Activated T-cell treated with anti-CD3 and anti-CD28 coated beads, Interleukin-2, amount 50 U/mL, for 1 hour (primary cell): ENCODE measurements at places on chromosomes 3 and 15.

DNA sequence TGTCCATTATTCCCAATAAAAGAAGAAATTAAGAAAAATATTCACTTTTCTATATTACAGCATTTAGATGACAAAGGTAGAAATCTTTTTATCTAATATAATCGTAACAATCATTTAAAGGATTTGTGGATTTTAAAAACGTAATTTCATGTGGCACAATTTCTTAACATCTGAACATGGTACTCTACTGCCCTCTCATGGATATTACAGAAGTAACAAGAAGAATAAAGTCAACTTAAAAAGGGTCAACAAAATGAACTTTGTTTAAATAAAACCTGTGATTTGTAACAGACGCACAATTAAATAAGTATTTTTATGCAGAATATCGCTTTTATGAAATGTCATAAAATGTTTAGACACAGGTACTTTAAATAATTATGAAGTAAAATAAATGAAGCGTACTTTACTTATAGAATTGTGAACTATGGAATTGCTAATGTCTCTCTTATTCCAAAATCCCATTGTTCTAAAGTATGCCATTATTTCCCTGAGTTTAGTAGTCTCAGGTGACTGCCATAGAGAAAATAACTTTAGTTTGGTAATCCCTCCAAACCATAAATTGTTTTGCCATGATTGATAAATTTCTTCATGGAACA is 366.8 kb upstream of the ZNF385D start:
- DNase-seq = no peak

- DNase-seq = no peak
These were observed 60.7 kb downstream of the DUT start for GRCh38 chr15:48391950-48392349.

GRCh38 chr15:88956906-88957305 is 43.7 kb upstream of the MFGE8 start:
- no peak for DNase-seq

DNA sequence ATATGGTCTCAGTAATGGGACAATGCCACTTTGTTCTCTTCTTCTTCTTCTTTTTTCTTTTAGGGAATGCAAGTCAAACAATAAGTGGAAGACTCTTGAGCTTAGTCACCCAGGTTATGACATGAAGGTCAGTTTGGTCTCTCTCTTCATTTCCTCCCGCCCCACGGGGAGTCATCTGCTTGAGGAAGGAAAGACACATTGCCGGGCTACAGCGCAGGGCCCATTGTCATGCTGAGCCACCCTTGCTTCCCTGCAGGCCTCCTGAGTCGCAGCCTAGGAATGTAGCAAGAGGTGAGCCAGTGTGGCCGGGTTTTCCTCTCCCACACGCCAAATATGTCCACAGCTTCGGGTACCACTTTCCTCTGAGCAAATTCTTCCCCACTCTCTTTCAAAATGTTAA is 47.6 kb downstream of the RAP2B start:
- DNase-seq = no peak

GRCh38 chr15:35058534-35059054 is 26.5 kb downstream of the NANOGP8 start:
- DNase-seq = no peak

DNA sequence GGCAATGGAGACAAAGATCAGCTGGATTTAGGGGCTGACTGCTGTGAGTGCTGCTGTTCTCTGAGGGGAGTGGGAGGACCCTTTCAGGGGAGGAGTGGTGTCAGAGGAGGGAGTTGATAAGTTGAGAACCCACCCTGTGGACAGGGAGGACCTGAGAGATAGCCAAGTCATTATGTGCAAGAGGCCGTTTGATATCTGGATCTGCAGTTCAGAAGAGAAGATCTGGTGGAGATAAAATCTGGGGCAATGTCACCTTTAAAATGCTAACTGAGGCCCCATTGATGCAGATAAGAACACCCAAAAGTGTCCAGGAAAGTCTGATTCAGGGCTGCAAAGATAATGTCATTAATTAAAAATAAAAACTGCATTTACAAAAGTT is 256.1 kb upstream of the HES1 start:
- no peak for DNase-seq
